ENCODE measurements at places on chromosomes 7 and 10. TPM values are rescaled to one million over a fixed set of nuclear protein-coding genes. Genes with fewer than 3 reads are reported as not detected.

DNA sequence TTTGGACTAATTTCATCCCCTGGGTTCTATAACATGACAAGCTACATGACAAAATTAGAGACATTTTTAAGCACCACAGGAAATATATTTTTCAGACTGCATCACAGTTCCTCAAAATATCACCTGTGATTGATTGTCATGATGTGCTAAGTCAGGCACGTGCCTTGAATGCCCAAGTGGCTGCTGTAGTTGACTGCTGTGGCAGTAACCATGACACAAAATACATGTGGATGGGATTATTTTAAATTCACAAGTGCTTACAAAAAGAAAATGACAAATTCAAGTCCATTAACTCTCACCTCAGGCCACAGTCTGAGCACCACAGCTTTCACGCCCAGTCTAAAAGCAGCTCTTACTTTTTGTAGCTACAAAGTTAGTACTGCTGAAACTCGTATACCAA, 45.5 kb downstream of the TNPO3 start:
- no peaks in the 10 kb centered on the region for H3K4me1 ChIP-seq
- DNase-seq: no peak
- H3K4me3 ChIP-seq: no peak overlapping the region
- H3K36me3 ChIP-seq: peaks cover 8% of the 10 kb centered on the region
- no peaks in the 10 kb centered on the region for H3K27me3 ChIP-seq

DNA sequence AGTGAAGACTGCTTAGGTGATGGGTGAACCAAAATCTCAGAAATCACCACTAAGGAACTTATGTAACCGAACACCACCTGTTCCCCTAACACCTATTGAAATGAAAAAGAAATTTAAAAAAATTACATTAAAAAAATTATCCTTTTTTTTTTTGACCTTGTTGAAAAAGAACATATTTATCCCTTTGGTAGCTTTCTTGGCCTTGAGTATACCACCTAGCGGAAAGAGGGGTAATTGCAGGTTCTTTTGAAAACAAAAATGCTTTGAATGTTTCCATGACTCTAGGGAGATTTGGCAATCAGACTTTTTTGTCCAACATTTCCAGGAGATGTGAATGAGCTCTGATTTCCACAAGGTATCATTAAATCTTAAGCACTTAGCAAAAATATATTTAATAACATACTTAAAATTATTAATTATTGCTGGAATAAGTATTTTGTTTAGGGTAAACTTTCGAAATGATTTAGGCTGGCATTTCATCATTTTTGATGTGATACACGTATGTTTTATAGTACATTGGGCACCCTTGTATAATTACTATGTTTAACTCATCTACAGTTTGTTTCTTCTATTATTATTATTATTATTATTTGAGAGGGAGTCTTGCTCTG, 47.0 kb upstream of the ELMO1 start:
- H3K4me1 ChIP-seq: no peaks in the 10 kb centered on the region
- H3K4me3 ChIP-seq: no peak overlapping the region
- H3K27ac ChIP-seq: no peak overlapping the region
- no peak for DNase-seq

GRCh38 chr10:69659241-69660038, 29.4 kb downstream of the FAM241B start:
- no peaks in the 10 kb centered on the region for H3K4me1 ChIP-seq
- peaks cover 13% of the 10 kb centered on the region for H3K27me3 ChIP-seq
- no peak overlapping the region for H3K4me3 ChIP-seq

Gene NRG3
- polyA plus RNA-seq: 0.17 TPM

Gene NYAP1
- 1.6 TPM for polyA plus RNA-seq

Gene SERPINE1
- polyA plus RNA-seq: 0.46 TPM

Gene CFAP69
- polyA plus RNA-seq: 1.2 TPM

DNA sequence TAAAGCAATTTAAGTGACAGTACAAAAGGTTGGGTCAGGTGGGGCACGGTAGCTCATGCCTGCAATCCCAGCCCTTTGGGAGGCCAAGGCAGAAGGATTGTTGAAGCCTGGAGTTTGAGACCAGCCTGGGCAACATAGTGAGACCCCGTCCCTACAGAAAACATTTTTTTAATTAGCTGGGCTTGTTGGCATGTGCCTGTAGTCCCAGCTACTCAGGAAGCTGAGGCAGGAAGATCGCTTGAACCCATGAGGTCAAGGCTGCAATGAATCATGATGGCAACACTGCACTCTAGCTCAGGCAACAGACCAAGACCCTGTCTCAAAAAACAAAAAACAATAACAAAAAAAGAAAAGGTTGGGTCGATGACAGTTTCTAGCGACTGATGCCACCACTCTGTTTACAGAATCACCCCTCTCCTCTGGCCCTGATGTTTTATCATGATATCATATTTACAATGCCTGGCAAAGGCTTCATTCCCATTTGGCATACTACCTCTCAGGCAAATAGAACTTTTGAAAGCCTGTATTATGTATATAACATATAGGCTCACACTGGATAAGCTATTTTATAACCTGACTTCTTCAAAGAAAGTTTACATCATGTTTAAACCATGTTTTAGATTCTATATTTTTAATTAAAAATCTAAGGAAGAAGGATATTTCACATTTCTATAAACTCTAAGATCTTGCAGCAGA, 558 bp upstream of the ABCC2 start:
- no peak for DNase-seq
- no peak overlapping the region for H3K27ac ChIP-seq
- no peaks in the 10 kb centered on the region for H3K36me3 ChIP-seq
- no peak overlapping the region for H3K4me3 ChIP-seq
- H3K4me1 ChIP-seq: peaks cover 26% of the 10 kb centered on the region
- no peaks in the 10 kb centered on the region for H3K27me3 ChIP-seq
